Psoas muscle (tissue), 8 donors: ENCODE measurements at places on chromosomes 13 and 19. TPM values are rescaled to one million over a fixed set of nuclear protein-coding genes. Genes with fewer than 3 reads are reported as not detected.

DNA sequence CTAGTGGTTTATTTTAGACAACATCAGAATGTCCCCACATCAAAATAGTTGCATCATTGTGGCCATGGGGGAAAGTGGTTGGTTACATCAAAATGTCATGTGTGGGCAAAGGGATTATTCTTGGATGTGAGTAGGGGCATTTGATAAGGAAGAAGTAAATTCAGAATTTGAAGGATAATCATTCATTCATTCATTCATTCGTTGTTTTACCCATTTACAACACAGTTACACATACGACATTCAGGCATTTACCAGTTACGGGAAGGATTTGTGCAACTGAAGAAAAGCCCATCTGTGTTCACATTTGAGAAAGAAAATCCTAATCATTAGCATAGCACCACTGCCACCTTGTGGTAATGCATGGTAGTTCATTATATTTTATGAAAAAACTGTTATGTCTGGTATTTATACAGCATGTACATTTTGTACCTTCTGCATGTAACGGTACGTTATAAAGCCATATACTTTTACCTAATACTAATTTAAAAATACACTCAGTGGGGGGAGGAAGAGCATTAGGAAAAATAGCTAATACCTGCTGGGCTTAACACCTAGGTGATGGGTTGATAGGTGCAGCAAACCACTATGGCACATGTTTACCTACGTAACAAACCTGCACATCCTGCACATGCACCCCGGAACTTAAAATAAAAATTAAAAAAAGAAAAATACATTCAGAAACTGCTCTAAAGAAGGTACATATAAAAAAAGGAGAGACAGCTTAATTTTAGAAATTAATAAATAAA, 62.1 kb downstream of the DGKH start:
- no peak for DNase-seq

- DNase-seq = no peak
Measured at GRCh38 chr19:29206453-29206852, 6.5 kb downstream of the UQCRFS1 start.

CNFN gene
- polyA plus RNA-seq = 1.0 TPM

- no peak for DNase-seq
Measured at GRCh38 chr19:34681478-34681877, 4.0 kb downstream of the ZNF302 start.

GRCh38 chr13:51318876-51319275, 20.6 kb upstream of the SERPINE3 start:
- no peak for DNase-seq

DNA sequence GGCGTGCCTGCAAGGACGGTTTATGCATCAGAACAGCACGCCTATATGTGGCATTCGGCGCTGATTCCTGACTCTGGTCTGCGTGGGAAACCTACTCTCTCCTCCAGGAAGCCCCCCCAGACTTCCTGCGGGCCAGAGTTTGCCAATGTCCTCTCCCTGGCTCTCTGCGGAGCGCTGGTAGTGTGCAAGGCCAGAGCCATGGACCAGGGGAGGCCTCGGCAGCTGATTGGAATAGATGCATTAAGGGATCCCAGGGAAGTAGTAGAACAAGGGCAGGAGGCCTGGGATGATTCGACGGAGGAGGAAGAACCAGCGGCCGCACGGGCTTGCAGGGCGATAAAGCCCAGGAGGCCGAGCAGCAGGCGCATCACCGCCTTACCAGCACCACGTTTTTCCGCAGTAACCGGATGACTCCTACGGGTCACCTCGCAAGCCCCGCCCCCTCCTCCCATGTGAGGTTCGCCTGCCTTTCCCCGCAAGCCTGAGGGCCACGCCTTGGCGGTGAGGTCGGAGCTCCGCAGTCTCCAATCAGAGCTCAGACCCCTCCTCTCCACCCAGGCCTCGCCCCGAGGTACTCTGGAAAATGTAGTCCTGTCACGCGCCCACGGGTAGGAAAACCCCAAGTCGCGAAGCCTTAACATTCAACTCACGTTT, 5.0 kb downstream of the CLEC11A start:
- DNase-seq = peak; percentile 78

HRC gene
- polyA plus RNA-seq = 105 TPM

GRCh38 chr19:51002542-51003311, 1.3 kb upstream of the KLK8 start:
- no peak for DNase-seq

NLRP13 gene
- not detected for polyA plus RNA-seq

GRCh38 chr19:52603558-52604207, 33.6 kb downstream of the ZNF701 start:
- DNase-seq = no peak
